ENCODE measurements at places on chromosomes 3 and 15. TPM values are rescaled to one million over a fixed set of nuclear protein-coding genes. Genes with fewer than 3 reads are reported as not detected.
A peak's percentile ranks its signal among the peaks of the same experiment; 100 is the strongest.

The GATM gene
- 0.28 TPM for total RNA-seq

GRCh38 chr3:100775669-100776068 lies 66.4 kb downstream of the TFG start:
- peak; percentile 20 for DNase-seq

DNA sequence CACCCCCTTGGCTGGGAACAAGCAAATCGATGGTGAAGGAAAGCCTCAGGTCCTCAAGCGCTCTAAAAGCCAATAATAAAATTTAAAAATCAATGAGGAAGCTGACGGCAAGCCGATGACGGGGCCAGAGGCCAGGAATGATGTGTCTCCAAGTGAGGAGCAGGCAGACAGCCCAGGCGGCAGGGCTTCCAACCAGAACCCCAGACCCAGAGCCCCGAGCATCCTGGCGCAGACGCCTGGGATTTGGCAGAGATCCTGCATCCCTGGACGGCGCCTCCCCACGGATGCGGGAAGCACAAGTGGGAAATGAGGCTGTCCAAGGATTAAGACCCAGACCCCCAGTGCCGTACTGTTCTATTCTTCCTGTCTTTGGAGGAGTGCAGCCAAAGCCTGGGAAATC lies 123.0 kb upstream of the PROK2 start:
- no peak for DNase-seq

DNA sequence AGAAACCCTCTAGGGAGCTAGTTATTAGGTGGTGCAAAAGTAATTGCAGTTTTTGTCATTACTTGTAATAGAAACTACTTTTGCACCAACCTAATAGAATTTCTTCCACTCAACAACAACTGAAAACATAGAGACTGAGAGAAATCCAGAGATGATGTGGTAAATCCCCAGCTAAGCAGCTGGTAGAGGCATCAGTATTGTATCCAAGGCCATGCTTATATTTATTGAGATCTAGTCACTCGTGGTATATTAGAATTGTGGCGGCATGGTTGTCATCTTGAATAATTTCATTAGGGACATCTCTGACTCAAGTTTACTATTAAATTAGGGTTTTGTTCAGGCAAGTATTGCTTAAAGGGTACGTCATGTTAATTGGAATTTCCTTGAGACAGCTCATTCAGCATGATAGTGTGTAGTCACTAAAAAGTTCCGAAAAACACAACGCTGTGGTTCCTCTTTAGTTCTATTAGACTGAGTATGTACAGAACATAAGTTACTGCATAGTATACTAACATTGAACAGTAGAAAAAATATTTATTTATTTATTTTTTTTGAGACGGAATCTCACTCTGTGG lies 35.3 kb downstream of the PAK2 start:
- peak; percentile 21 for DNase-seq

DNA sequence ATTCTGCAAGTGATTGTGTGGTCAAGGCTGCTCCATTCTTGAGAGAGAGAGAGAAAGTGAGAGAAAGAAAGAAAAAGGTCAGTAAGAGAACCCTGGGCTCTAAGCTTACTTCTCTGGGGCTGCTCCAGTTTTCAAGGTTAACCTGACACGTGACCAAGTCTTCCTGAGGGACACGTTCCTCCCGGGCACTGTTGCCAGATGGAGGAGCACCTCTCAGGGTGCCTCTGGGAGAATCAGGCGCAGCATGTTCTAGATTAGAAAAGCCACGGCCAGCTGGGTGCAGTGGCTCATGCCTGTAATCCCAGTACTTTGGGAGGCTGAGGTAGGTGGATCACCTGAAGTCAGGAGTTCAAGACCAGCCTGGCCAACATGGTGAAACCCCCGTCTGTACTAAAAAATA lies 60.8 kb downstream of the ITGA11 start:
- DNase-seq: no peak

All from IMR-90 (cell line).